Osteocyte (in vitro differentiated cells): ENCODE measurements at places on chromosomes 13 and 19. TPM values are rescaled to one million over a fixed set of nuclear protein-coding genes. Genes with fewer than 3 reads are reported as not detected.

The PCSK4 gene
- 3.2 and 5.7 TPM in 2 replicates for total RNA-seq

DNA sequence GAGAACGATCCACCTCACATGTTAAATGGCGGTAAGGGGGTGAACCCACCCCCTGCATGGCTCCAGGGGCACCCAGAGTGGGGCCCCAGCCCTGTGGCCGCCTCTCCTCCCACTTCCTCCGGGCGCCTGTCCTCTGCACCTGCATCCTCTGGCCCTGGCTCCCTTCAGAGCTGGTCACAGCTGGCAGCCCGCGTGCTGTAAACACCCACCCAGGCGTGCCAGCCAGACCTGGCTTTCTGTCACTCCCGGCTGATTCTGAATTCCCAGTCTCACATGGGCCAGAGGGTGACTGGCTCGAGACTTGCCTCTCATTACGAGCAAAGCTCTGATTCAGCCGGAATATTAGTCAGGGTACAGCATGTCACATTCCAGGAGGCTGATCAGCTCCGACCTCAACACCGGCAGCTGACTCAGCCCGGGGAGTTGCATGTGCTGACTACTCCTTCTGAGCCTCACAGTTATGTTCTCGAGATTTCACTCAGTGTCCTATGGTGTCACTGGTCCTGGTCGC is 75.1 kb downstream of the GNG7 start:
- peak; percentile 89 for DNase-seq

DNA sequence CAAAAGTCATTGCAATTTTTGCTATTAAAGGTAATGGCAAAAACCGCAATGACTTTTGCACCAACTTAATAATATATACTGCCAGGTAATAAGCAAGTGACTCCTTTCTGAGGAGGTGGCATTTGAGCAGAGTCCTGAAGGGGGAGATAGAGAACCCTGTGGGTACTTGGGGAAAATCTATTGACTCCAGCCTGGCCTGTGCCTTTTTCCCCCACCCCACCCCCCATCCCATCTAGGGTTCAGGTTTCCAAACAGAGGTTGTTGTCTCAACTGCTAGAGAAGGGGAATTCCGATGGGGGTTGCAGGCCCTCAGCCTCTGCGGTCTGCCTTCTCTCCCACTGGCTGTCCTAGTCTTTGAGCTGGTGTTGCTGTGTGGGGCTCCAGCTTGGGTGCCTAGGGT is 11.5 kb downstream of the S1PR2 start:
- no peak for DNase-seq

DNA sequence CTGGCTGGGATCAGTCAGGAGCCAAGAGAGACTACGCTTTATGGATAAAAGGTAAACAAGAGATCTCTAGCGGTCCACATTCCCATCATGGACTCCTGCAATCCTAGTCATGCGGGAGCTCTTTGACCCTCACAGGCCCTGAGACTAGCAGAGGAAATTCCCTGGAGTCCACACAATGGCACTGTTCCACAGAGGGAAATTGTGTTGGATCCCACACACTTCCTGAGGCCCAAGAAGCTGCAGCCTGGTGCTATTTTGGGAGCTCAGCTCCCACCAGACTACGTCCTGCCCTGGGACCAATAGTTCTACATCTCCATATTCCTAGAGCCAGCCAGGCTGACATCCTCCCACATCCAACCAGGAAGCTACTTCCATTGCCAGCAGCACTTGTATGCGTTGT is 2358.4 kb downstream of the PCDH9 start:
- DNase-seq, result no peak

The SNRPD2 gene
- total RNA-seq, result 366 and 397 TPM in 2 replicates

The CYP4F2 gene
- total RNA-seq, result not detected in 2 replicates

The SCEL gene
- total RNA-seq, result not detected in 2 replicates

GRCh38 chr19:2044709-2045500 is 6.1 kb downstream of the MKNK2 start:
- DNase-seq, result no peak

The PGLYRP1 gene
- not detected in 2 replicates for total RNA-seq

DNA sequence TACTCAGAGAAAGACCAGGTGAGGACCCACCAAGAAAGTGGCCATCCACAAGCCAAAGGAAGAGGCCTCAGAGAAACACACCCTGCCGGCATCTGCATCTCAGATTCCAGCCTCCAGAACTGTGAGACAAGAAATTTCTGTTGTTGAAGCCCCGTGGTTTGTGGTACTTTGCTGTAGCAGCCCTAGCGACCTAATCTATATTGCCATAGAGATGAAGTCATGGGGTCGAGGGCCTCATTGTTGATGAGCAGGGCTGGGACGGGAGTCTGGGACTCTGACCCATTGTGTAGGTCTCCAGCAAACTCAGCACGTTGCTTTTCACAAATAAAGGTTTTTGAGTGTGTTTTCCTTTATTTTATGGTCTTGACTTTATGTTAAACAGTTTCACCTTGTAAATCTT is 174.9 kb downstream of the TNFSF13B start:
- no peak for DNase-seq

The ZNF492 gene
- not detected in 2 replicates for total RNA-seq

The ZNF558 gene
- 31.2 and 35.6 TPM in 2 replicates for total RNA-seq

DNA sequence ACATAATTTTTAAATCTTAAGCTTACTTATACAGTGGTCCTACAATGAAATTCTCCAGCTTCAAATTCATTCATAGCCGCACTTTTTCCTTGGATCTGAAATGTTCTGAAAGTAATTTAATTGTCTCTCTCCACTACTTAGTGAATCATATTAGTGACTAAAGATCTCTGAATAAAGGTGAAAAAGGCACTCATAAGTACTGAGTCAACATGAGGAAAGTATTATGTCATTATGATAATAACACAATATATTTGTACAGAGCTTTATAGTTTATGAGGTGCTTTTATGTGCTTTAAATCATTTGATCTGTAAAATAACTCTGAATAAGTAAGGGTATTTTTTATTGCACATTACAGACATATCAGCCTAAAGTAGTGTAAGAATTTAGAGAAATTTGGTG is 628.2 kb upstream of the SLITRK5 start:
- no peak for DNase-seq

DNA sequence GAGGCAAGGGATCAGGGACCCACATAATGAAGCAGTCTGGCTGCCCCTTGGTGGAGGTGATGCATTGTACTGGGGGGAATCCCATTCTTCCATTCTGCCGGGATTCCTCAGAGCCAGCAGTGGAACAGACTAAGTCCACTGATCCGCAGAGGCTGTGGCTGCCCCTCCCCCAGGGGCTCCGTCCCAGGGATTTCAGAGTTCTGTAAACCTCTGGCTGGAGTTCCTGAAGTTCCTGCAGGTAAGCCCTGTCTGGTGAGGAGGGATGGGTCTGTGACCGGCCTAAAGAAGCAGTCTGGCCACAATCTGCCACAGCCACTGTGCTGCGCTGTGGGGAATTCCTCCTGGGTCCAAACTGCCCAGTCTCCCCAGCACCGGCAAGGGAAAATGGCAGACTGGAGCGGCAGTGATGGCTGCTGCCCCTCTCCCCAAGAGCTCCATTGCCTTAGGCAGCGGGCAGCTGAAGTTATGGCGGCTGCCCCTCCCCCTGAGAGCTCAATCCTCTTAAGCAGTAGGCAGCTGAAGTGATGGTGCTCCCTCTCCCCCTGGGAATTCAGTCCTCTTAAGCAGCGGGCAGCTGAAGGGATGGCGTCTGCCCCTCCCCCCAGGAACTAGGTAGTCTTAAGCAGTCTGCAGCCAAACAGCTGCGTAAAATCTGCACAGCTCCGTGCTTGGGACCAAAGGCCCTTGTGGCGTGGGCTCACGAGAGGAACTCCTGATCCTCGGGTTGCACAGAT is 155.7 kb downstream of the PCDH17 start:
- DNase-seq, result no peak

DNA sequence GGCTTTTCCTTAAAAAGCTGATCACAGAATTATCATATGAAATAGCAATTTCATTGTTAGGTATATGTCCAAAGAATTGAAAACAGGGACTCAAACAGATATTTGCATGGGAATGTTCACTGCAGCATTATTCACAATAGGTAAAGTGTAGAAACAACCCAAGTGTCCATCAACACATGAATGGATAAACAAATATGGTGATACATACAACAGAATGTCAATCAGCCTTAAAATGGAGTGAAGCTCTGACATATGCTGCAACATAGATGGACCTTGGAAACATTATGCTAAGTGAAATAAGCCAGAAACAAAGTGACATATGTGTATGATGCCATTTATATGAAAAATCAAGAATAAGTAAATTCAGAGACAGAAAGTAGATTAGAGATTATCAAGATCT is 6.1 kb upstream of the CEACAM1 start:
- DNase-seq, result no peak

The CGB5 gene
- not detected in 2 replicates for total RNA-seq

DNA sequence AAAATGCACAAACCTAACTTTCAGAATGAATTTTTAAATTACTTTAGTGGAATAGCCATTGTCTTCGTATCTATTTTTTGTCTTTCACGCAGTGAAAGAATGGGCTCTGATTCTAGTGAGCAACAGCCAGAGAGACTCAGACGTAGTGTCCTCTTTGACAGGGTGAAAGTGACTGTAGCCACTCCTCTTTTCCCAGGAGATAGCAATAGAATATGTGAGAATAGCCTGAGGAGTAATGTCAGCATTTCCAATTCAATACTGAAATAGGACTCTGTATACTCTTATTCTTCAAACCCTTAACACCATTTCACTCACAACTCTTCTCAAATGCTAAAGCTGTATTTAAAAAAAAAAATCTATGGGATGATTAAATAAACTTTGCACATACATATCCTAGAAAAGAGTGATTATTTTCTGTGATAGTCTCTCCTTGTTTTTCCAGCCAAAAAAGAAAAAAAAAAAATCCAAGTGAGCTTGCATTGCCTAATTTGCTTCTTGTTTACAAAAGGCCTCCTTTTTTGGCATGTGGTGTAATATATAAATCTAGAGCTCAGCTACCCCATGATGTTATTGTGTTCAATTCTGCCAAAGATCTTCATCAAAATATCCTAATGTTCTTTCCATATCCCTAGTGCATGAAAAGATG is 626.1 kb upstream of the SLITRK6 start:
- no peak for DNase-seq

- DNase-seq, result no peak
Measured at GRCh38 chr13:100089465-100090032, 656 bp downstream of the PCCA start.

GRCh38 chr19:52028780-52029123 is 573 bp upstream of the ZNF614 start:
- DNase-seq, result no peak

GRCh38 chr13:81682081-81682630 is 1341.2 kb upstream of the SPRY2 start:
- DNase-seq, result no peak

DNA sequence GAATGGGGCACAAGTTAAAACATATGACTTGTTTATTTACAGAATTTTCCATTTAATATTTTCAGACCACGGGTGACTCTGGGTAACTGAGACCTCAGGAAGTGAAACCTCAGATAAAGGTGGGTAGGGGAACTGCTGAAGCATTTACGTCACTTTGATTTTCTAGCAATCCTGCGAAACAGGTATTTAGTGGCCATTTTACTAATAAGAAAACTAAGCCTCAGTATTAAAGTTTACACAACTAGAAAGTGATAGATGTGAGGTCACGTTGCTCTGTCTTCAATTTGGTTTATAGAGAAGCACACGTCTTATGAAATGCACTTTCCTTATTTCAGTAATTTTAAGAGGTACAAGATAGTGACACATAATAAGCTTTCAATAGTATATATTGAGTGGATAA is 402.8 kb downstream of the FGF9 start:
- no peak for DNase-seq

- no peak for DNase-seq
Measured at GRCh38 chr19:44820648-44821609, 12.0 kb downstream of the BCAM start.

The SLC8A2 gene
- 0.05 TPM in 1 of 2 replicates, not detected in the other for total RNA-seq

- no peak for DNase-seq
Measured at GRCh38 chr13:112722433-112723263, 32.8 kb downstream of the ATP11A start.

The C13orf46 gene
- 2.4 and 2.9 TPM in 2 replicates for total RNA-seq

DNA sequence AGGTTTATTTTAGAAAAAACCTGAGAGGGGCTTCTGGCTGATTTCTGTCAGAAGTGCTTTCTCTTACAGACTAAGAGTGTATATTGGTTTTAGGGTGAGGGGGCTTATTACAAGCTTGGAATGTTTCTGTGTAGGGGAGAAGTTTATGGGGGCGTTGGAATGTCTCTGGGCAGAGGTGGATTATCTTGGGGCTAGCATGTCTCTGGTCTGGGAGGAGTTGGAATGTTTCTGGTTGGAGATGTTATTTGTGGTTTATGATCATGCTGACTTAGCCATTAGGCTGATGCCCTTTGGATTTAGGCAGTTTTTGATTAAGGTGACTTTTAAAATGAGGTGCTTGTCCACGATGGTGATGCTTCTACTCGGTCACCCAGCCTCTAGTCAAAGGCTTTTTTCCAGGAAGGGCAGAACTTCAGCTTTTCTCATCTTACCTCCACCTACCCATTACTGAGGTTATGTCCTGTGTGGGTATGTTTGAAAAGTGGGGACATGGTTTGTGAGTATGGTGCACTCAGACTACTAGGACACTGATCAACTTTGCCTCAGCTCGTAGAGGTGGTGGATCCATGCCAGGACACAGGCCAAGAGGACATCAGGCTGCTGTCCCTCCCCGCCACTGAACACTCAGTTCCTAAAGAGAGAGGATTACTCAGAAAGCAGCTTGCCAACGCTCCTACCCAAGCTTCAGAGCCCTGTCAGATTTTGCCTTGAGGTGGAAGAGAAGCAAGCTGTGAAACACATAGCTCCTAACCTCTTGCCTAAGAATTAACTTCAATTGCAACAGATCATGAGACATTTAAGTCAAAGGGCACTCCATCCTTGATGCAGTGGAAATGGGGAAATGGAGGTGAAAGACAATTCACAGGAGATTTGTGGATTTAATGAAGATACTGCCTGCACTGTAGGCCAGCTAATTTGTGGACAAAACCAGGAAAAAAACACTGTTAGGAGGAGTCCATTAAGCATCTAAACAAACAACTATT is 63.6 kb downstream of the ZNF44 start:
- DNase-seq, result no peak

DNA sequence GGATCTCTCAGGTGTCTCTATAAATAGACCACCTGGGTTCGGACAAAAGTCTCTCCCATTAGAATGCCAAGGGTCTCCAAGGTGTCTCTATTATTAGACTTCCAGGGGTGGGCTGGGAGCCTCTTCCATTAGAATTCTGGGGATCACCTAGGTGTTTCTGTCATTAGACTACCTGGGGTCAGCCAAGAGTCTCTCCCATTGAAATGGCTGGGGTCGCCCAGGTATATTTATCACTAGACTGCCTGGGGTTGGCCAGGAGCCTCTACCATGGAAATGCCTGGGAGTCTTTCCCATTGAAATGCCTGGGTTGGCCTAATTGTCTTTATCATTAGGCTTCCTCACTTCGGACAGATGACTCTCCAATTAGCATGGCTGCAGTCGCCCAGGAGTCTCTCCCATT is 1565.5 kb downstream of the UQCRFS1 start:
- no peak for DNase-seq
